Suprapubic skin (tissue), 4 donors: ENCODE measurements at places on chromosomes 4 and X.

DNA sequence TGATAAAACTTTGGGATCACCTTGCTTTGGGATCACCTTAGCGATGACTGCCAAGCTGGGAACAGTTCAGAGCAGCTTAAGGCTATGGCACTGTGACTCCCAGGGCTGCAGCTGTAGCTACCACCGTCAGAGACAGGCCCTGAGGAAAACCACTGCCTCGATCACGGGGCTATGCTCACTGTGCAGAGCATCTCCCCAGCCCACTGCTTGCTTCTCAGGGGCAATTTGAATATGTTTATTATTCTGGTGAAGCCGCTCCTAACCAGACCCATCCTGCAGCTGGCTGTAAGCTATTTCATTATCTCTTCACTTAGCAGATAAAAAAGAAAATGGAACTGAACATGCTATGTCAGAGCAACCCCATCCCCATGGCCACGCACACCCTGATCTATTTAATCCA, 328.5 kb downstream of the EVC2 start:
- no peak for DNase-seq

GRCh38 chr4:35106091-35106734, 1138.1 kb downstream of the ARAP2 start:
- DNase-seq, result no peak

GRCh38 chrX:153739754-153740486, 15.3 kb downstream of the ABCD1 start:
- peak; percentile 52 for DNase-seq

GRCh38 chrX:11778230-11778629, 20.2 kb downstream of the MSL3 start:
- DNase-seq, result no peak

- no peak for DNase-seq
Measured at GRCh38 chr4:145736241-145736831, 56.4 kb downstream of the C4orf51 start.
